ENCODE measurements at places on chromosomes 12 and 14. TPM values are rescaled to one million over a fixed set of nuclear protein-coding genes. Genes with fewer than 3 reads are reported as not detected.

NOPCHAP1 gene
- polyA plus RNA-seq, result 5.0 TPM

TOMM20L gene
- not detected for polyA plus RNA-seq

CIDEB gene
- 3.6 TPM for polyA plus RNA-seq

PTCSC3 gene
- polyA plus RNA-seq, result not detected

E2F7 gene
- polyA plus RNA-seq, result 0.09 TPM

KRT75 gene
- polyA plus RNA-seq, result 0.07 TPM

KRT7 gene
- 0.16 TPM for polyA plus RNA-seq

FAM181A gene
- polyA plus RNA-seq, result not detected

IL23A gene
- 0.32 TPM for polyA plus RNA-seq

B4GALNT3 gene
- polyA plus RNA-seq, result 27.5 TPM

MIP gene
- polyA plus RNA-seq, result 0.14 TPM

GPR84 gene
- 0.20 TPM for polyA plus RNA-seq

CYP46A1 gene
- polyA plus RNA-seq, result 5.8 TPM

NID2 gene
- 18.9 TPM for polyA plus RNA-seq

SLC6A15 gene
- polyA plus RNA-seq, result 0.02 TPM

MYRFL gene
- 0.05 TPM for polyA plus RNA-seq

BEGAIN gene
- polyA plus RNA-seq, result 1.4 TPM

NAV3 gene
- polyA plus RNA-seq, result 2.0 TPM

TMEM30B gene
- polyA plus RNA-seq, result 1.0 TPM

ASPG gene
- polyA plus RNA-seq, result 99.1 TPM

EPYC gene
- 0.09 TPM for polyA plus RNA-seq

PMCH gene
- not detected for polyA plus RNA-seq

METTL17 gene
- polyA plus RNA-seq, result 39.4 TPM

GUCY2C gene
- 0.02 TPM for polyA plus RNA-seq

LTBP2 gene
- 3.4 TPM for polyA plus RNA-seq

RAD51B gene
- polyA plus RNA-seq, result 0.88 TPM

RNASE3 gene
- 0.14 TPM for polyA plus RNA-seq

TMTC2 gene
- polyA plus RNA-seq, result 1.6 TPM
